ENCODE measurements at places on chromosomes 3 and 15.

DNA sequence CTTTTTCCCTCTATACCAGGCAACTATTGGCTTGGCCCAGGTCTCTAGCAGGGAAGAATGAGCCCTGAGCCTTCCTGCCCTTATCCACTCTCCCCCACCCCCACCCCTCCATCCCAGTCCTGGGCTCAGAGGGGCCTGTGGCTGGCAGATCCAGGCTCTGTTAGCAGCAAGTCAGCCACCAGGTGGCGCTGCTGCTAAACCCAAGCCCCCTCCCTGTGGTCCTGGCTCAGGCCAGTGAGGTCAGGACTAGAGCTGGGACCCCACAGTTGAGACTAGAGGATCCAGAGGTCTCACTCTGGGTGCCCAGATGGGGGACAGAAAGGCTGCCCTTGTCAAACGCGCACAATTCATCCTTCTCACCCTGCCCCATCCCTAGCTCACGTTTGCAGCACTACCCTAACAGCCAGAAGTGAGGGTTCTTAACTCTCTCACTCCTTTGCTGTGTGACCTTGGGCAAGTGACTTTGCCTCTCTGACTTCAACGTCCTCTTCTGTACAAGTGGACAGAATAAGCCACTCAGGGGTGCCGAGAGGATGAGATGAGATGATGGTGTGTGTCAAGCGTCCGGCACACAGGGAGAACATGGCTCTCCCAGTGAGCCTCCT lies 46.8 kb upstream of the SLC6A1 start:
- peak; percentile 6 for DNase-seq

DNA sequence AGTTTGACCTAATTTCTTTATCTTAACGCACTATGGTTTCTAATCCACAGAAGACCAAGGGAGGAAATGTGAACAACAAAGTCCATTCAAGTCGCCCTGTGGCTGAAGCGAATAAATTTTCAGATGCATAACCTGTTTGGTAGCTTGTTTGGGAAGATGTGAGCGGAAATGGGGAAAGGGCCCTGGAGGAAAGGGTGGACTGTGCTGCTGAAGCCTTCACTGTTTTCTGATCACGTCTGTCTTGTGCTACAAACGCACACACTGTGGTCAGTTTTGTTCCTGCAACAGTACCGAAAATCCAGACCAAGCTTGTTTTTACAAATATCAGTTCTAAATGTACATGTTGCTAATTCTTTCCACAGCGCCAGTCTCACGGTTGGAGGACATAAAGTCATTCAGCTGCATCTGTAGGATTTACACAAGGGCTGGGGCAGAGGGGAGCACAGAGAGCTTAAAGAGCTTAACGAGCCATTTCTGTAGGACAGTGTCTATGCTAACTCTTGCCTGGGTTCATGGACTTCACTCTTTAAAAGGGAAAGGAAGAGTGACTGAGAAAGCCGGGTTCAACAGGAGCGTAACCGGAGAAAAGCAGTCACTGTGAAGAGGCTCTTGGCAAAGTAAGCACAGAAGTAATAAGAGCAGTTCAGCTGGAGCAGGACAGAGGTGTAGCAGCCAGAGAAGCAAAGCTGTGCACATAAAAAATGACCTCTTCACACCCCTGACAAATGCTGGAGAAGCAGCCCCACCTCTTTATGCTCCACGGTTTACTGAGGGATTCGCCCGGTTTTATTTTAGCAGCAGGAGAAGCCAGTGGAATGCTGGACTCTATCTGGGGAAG lies 66.6 kb downstream of the USF3 start:
- no peak for DNase-seq

DNA sequence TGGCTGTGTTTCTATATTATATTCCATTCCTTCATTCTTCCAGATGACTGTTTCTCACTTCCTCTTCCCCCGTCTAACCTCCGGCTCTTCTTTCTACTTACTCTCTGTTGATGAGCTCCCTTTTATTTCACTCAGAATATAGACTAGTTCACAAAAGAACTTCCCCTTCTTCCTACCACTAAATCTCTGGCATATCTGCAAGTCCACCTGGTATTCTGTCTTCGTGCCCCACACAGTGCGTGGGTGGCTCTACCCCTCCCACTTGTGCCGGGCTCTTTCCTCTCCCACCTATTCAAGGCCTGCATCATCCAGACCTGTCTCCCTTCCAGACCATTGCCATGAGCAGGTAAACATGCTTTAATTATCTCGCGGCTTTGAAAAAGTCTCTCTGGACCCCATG lies 73.0 kb downstream of the SCN10A start:
- DNase-seq = no peak

DNA sequence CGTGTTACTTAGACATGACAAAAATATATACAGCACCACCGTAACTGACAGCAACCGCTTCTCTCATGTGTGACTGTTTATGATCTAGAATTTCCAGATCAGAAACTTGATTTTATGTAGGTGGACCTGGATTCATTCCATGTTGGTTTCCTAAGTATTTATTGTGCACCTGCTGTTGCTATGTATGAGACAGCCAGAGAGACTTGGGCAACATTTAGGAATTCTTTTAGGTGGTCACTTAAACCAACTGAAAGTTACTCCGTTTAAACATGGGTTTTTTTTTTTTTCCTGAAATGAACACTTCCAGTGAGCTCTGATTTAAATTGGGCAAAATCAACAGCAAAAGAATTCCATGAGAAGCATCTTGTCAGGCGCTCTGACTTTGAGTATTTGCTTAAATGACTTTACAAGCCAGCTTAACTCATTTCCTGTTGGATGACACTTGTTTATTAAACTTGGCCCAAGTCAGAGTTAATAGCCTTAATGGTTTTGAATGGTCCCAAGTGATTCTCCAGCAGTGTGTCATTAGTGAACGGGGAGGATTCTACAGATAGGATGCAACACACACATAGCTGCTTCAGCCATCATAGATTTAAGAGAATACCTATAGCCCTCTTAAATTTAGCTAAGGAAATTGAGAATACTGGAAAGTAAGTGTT lies 31.8 kb downstream of the MITF start:
- DNase-seq = no peak

DNA sequence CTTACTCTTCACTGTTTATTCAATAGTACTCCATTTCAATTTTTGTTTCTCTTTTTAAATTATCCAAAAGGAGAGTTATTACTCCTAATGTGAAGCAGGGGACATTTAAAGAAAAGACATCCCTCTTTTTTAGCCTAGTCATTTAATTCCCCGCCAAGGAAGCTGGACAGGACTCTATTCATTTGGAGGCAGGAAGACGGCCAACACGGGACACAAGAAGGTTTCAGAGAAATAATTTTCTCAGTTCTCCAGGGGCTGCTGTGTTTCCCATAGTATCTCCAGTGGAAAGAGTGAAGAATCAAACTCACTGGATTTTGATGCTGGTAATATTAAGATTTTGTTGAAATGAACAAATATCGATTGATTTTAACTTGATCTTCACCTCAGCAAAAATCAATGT lies 833.7 kb downstream of the ROBO2 start:
- no peak for DNase-seq

DNA sequence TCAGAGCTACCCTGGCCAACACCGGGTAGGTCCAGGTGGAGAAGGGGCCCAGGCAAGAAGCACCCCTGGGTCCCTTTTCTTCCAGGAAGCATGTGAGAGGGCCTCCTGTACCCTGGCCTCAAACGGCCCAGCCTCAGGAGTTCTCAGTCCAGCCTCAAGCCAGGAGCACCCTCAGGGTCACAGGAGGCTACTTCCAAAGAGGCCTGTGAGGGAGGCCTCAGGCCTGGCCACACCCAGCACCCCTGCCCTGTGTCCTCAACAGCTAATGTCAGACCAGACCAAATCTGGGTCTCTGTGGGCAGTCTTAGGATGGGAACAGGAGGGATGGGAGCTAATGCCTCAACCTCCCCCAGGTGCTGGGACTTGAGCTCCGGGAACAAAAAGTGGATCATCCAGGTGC lies 23.5 kb downstream of the PTH1R start:
- DNase-seq = no peak

DNA sequence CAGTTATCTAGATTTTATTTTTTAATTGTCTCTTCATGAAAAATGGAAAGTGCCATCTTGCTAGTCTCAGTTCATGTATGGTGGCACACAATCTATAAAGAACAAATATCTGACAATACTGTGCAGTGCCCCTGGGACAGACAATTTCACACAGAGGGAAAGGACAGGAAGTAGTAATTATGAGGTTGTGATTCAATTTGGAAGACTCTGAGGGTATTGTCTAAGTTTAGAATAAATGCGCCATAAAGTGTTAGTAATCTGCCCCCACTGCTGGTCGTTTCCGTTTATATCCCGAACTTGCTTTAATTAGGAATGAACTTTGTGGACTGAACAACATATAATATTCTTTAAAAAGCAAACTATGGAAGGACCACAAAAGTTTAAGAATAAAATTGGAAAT lies 196.4 kb upstream of the SLC24A5 start:
- no peak for DNase-seq

DNA sequence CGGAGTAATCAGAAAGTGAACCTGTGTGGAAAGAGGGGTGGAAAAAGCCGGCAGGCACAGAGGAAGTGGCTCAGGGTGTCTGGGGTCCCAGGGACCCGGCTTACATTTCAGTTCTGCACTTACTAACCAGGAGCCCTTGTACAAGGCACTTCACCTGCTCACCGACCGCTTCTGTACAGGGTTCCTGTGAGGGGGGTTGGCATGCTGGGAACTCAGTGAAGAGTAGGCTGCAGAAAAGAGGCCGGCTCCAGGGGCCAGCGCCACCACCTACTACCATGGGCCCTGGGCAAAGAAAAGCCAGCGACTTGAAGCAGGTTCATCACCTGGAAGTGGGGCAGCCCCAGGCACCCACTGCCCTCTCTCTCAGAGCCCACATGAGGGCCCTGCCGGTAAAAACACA lies 6.2 kb downstream of the STIMATE start:
- DNase-seq = no peak

- no peak for DNase-seq
Measured at GRCh38 chr3:179933080-179933479, 103.7 kb downstream of the PEX5L start.

DNA sequence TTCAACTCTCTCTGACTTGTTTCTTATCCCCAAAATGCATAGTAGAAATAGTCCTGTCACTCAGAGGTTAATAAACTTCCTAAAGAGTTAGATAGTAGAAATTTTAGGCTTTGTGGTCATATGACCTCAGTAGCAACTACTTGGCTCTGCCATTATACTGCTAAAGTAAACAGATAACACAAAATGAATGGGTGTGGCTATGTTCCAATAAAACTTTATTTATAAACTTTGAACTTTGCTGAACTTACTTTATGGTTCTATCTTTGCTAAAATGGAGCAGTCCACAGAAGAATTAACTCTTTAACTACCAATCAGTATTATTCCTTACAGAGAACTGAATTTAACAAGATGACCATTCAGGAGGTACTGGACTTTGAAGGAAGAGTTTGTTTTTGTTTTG lies 393.6 kb upstream of the CDIN1 start:
- no peak for DNase-seq

- DNase-seq = no peak
Measured at GRCh38 chr3:149428087-149428486, 46.4 kb upstream of the TM4SF4 start.

DNA sequence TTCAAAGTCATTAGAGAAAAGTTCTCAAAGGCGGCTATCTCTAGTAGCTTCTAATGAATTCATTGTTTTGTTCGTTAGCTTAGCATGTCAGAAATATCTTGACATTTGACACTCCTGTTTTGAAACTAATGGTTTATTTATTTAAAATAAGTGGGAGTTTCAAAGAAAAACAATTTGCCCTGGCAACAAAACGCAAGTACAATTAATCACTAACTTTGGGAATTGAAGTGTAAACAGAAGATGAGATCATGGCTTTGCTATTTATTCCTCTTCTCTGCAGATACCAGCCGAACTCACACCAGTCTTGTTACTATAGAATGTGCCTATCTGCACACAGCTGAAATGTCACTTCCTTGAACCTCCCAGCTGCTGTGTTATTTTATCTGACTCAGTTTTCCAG lies 27.5 kb downstream of the MASP1 start:
- DNase-seq = peak; percentile 57

DNA sequence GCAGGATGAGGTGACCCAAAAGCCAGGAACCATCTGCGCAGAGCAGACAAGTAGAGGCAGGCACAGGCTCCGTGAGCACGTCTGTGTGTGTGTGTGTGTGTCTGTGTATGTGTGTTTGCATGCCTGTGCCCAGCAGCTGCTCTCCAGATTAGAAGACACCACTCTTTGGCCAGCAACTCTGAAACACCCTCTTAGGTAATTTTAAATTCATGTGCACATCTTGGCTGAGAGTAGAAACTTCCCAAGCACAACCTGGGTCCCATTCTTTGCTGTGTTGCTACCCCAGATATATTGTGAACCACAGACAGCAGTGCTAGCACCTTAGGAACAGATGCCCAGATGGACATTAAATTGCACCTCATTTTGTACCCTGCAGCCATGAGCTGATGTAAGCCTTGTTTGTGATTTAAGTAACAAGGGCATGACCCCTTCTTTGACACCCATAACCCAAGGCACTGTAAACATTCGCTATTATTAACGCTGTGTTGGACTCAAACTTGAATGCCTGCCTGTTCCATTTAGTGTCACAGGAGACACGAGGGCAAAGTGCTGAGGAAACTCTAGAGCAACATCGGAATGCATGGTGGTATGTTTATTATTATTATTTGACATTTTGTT lies at the start of gene FILIP1L:
FILIP1L (minus strand) TSS at position 89 of the 618 bp plus-strand sequence.
- no peak for DNase-seq

- no peak for DNase-seq
Measured at GRCh38 chr3:67388738-67389137, 265.7 kb downstream of the SUCLG2 start.

- no peak for DNase-seq
Measured at GRCh38 chr3:172564499-172564898, 41.3 kb upstream of the TNFSF10 start.

GRCh38 chr3:177882124-177882648 lies 654.0 kb upstream of the KCNMB2 start:
- no peak for DNase-seq

GRCh38 chr3:97825101-97825500 lies 3.3 kb downstream of the CRYBG3 start:
- no peak for DNase-seq

DNA sequence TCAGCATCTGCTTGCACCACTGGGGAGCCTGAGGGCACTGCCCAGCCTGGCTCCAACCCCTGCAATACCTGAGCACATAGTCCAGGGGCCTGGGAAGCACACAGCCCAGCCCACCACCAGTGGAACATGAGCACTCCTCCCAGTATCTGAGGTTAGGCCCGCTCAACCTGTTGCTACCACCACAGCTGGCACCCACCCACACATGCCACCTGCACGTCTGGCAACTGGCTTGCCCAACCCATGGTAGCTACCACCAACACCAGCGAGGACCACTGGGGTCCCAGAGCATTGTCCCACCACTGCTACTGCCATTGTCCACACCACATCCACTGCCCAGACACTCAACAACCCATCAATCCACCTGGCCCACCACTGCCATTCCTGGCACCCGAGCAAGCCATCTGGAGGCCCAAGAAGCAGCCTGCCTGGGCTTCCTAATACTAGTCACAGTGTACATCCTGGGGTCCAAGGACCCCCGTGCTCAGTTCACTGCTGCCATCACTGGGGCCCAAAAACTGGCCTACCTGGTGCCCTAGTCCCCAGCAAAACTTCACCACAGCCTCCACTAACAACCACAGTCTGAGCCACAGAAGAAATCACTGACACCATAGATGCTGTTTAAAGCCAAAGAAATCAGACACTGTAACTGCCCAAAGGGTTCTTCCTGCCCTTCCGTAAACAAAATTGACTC lies 62.1 kb upstream of the TBC1D23 start:
- no peak for DNase-seq
